Activated T-cell treated with anti-CD3 and anti-CD28 coated beads for 1 hour (primary cell): ENCODE measurements at places on chromosomes 3 and 15.

- no peak for DNase-seq
Measured at GRCh38 chr3:54353946-54354345, 231.6 kb downstream of the CACNA2D3 start.

- DNase-seq: no peak
Measured at GRCh38 chr3:33840179-33840578, 41.7 kb downstream of the PDCD6IP start.

DNA sequence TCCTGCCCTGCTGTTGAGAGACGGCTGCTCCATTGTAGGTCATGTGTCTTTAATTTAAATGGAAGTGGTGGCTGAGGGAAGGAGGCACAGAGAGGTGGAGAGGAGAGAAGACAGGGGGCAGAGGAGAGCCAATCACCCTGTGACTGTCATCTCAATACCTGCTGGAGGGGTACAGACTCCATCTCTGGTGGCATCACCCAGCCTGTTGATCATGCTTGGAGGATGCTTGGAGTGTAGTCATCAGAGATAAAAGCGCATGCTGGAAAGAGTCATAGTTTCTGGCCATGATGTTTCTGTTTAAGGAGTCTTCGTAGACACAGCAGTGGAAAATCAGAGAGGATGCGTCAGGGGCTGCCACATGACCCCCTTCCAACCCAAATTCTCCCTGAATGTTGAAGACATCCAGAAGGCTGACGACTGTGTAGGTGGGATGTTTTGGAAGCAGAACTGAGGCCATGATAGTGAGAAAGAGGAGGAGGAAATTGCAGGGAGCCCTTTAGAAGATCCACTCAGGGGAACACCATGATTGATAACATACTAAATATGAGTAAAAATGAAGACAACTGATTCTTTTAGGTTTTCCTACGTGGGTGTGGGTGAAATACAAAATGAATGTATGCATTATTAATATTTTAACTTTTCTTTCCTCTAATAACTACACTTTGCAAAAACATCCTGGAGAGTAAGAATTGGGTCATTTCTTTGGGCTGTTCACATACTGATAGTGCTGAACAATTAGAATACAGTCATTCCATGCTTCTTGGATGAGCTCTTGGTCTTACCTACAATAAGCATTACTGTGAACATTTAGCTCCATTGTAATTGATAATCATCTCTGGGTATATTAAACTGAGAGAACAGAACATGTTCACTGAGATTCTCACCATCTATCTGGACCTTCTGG, 210.6 kb upstream of the ATP10A start:
- no peak for DNase-seq

GRCh38 chr3:168051531-168052471, 43.9 kb downstream of the GOLIM4 start:
- DNase-seq: no peak

DNA sequence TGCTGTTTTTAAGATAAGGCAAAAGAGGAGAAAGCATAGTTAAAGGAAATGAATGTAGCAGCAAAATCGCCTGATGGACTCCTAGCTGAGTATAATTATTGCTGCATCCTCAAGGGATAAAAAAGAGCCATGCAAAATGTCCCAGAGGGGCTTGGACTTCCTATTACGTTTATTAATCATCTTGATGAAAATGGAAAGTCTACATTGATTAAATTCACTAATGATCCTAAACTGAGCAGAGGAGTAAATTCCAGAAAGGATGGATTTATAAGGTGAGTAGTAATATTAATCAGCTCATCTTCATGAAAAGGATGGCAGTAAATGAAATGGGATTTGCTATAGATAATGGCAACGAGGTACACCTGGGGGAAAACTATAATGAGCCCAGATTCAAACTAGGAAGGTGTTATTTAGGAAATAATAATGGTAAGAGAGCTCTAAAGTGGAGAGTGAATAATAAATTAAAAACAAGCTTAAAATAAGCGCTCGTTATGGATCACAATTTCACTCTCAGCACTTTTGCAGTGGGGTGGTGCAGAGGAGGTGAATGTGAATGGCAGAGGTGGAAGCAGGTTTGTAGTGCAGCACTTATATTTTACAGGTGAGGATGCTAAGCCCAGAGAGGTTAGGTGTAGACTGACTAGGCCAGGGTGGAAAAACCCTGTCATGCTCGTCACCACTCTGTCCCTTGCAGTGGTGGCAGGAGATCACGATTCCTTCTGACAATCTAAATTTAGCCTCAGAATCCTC, 22.3 kb downstream of the IL5RA start:
- no peak for DNase-seq

- no peak for DNase-seq
Measured at GRCh38 chr3:23258110-23258509, 55.0 kb downstream of the UBE2E2 start.

GRCh38 chr3:113054552-113054951, 63.8 kb downstream of the GTPBP8 start:
- no peak for DNase-seq

DNA sequence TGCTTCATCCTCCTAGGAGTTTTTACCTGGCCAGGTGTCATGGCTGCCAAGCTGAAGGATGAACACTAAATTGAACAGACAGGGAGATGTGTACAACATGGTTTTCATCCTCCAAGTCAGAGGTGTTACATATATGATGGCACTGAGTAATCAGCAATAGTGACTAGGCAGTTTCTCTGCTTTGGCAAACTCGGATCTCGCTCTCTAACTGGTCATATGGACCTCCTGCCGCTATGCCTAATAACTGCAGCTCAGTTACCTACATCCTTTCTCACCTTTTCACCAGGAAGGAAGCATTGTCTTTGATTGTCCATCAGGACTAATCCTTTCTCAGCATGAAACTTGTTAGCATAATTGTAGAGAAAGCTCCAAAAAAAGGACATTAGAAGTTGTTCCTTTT, 175.9 kb upstream of the PLSCR5 start:
- no peak for DNase-seq

DNA sequence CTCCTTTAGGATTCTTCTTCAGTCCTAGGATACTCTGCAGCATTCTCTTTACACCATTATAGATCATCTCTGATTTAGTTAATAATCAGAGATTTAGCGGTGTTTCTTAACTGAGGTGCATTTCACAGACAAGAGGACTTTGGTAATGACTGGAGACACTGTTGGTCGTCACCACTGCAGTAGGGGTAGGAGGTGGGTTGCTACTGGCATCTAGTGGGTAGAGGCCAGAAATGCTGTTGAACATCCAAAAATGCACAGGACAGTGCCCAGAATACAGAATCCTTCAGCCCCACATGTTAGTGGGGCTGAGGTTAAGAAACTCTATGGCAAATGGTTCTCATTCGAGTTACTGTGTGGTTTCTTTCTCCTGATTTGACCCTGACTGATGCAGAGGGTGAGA, 80.4 kb upstream of the LMCD1 start:
- DNase-seq: no peak

DNA sequence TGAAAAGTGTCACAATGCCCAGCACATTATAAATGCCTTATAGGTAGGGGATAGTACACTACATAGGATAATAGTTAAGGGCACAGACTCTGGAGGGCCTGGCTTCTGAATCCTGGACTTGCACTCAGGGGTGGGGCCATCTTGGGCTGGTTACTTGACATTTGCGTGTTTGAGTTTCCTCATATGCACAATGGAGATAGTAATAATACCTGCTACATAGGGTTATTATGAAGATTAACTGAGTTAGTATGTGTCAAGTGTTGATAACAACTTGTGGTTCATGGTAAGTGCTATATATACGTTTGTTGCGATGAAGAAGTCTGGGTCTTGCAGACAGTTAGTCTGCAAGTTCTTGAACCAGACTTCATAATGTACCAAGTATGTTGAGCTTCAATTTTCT, 37.0 kb downstream of the MITF start:
- DNase-seq: no peak

GRCh38 chr3:114595522-114596028, 301.7 kb downstream of the TIGIT start:
- DNase-seq: no peak

GRCh38 chr15:63701365-63701764, 104.2 kb downstream of the FBXL22 start:
- no peak for DNase-seq

- DNase-seq: no peak
Measured at GRCh38 chr3:14403619-14404155, 1.3 kb downstream of the SLC6A6 start.

DNA sequence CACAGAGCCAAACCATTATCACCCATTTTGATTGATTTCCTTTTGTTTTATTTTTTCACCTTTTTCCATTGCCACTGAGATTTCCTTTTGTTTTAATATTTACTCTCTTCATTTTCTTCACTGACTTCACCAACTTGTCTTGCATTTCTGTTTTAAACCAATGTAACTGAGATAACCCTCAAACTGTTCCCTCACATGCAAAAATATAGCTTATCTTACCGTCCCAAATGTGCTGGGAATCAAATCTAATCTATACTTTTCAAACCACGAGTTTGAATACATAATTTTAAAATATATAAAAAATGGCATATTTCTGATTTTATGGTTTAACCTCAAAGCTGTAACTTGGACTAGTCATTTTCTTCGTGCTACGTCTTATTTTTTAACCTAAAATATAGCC, 143.8 kb downstream of the PLD1 start:
- no peak for DNase-seq

GRCh38 chr3:166688665-166689064, 691.4 kb downstream of the ZBBX start:
- DNase-seq: no peak

DNA sequence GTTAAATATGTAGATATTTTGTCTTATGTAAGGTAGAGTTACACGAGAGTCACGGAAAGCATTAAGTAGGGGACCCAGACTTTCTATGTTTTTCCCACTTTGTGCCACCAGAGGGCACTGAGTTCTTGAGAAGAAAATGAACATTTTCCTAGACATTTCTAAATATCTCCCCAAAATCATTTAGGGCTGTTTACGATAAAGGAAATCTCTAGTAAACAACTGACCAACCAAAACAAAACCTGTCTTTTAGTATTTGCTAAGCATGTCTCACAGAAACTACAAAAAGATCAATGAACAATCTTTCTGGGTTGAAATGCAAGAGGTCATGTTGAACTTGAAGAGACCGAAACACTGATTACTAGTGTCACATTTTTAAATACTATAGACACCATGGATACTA, 16.1 kb downstream of the POU1F1 start:
- DNase-seq: peak; percentile 21

DNA sequence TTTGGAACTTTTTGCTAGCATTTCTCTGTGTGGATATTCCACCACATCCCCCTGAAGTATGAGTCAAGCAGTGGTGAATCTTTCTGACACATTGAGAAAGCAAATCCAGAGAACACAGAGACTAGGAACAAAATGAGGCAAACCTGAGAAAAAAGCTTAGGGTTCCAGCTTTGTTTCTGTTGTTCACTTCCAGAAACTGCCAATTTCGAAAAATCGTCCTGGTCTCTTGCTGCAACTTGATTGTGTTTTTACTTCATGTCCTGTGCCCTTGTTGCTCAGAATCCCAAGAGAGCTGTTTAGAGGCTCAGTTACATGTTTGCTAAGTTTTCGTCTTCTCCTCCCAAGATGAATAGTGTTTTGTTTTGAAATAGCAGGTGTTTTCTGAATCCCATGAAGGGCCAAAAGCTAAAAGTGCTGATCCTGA, 13.7 kb downstream of the MAP2K1 start:
- DNase-seq: no peak

DNA sequence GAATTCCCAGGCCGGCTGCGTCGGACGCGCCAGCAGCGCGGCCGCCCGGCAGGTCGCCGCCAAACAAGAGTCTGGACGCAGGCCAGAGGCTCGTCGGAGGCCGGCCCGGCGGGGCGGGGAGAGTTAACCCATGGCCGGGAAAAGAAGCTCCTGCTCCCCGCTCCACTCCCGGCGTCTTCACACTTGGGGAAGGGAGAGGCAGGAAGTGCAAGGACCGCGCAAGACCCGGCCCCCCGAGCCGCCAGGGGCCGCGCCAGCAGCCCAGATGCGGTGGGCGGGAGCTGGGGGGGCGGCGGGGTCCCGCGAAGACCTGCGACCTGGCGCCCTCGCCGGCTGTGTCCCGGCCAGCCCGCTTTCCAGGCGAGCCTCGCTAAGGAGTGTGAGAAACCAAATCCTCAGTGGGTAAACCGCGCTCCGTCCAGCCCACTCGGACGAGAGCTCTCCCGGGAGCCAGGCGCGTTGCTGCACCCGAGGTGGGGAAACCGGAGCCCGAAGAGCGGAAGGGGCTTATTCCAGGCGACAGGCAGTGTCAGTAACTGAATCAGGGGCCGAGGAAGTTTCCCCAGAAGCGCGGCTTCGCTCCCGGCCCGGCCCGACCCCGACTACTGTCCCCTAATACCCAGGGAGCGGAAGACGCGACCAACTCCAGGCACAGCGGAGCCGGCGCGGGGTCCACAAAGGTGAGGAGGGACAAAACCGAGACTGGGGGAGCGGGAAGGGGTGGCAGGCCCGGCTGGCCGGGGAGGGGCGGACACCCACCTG, 721 bp downstream of the ADAMTS7 start:
- no peak for DNase-seq

GRCh38 chr3:100650651-100651619, 41.5 kb downstream of the ADGRG7 start:
- DNase-seq: no peak

- no peak for DNase-seq
Measured at GRCh38 chr3:8482960-8483665, 18.5 kb upstream of the LMCD1 start.

- DNase-seq: no peak
Measured at GRCh38 chr3:194720048-194720447, 34.4 kb downstream of the FAM43A start.

DNA sequence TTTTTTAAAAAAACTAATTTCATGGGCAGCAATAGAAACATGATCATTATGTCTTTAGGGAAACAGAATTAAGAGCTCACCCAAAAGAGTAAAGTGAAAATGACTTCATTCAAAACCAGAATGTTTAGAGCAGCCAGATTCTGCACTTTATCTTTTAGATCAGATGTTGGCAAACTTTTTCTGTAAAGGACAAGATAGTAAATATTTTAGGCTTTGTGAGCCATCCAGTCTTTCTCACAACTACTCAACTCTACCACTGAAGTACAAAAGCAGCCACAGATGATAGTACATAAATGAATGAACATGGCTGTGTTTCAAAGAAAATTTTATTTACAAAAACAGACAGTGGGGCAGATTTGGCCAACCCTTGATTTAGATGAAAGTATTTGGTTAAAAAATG, 84.5 kb downstream of the SETD2 start:
- DNase-seq: no peak

DNA sequence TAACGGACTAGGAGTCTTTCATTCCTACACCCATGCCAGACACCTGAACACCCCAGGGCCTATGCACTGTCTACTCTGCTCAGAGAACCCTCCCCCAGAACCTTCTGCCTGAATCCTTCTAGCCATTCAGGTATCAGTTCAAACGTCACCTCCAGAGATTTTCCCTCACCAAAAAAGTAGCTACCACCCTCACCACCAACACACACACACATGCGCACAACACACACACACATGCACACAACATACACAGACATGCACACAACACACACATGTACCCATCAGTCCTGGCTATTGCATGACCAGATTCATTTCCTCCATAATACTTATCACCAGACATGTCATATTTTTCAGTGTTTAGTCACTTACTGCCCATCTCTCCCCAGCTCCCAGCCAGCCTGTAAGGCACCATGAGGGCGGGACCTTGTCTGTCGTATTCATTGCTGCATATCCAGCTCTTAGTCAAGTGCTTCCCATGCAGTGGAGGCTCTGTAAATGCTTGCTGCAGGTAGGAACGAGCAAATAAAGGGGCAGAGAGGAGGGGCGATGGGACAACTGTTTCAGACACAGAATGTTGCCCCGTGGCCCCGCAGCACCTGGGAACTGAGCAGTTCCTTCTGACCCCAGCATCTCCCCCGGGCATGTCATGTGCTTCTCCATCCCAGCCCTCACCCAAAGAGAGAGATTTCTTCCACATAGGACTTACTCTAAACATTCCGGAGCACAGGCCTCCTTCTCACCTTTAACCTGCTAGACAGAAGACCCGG, 29.2 kb downstream of the XXYLT1 start:
- no peak for DNase-seq
